ENCODE measurements at places on chromosomes 11 and 22. TPM values are rescaled to one million over a fixed set of nuclear protein-coding genes. Genes with fewer than 3 reads are reported as not detected.

The MFNG gene
- 1.9 TPM for total RNA-seq

The SCGB1C1 gene
- not detected for total RNA-seq

The FAM227A gene
- 0.75 TPM for total RNA-seq

The CNGA4 gene
- not detected for total RNA-seq

The PYGM gene
- 0.13 TPM for total RNA-seq

The KDM4E gene
- not detected for total RNA-seq

The XRRA1 gene
- 4.4 TPM for total RNA-seq

The EXPH5 gene
- 0.03 TPM for total RNA-seq

The OR51B6 gene
- total RNA-seq = not detected

The KRTAP5-1 gene
- total RNA-seq = not detected

The RANGAP1 gene
- total RNA-seq = 88.1 TPM

The GTSE1 gene
- total RNA-seq = 31.7 TPM

The TRIM6 gene
- 9.9 TPM for total RNA-seq

The TOP3B gene
- 15.8 TPM for total RNA-seq

The MUC5AC gene
- total RNA-seq = 1.4 TPM

The OR52W1 gene
- total RNA-seq = not detected

The OMP gene
- not detected for total RNA-seq

The C11orf52 gene
- total RNA-seq = 0.18 TPM

The SMTNL1 gene
- not detected for total RNA-seq

The CDPF1 gene
- total RNA-seq = 10.8 TPM

The PLAAT4 gene
- 1.8 TPM for total RNA-seq
